ENCODE measurements at places on chromosomes 11 and 22. TPM values are rescaled to one million over a fixed set of nuclear protein-coding genes. Genes with fewer than 3 reads are reported as not detected.

DNA sequence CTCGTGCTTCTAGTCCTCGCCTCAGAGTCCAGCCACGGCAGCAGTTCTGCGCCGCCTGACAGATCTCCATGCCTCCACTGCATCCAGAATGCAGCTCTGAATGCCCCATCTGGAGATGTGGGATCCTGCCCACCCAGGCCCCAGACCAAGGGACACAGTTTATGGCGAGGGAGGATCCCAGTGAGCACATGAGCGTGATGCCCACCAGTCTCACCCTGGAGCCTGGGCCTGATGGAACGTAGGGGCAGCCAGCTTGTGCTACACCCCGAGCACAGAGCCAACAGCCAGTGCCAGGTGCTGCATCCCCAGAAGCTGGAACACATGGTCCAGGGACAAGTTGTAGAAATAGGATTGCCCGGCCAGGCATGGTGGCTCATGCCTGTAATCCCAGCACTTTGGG lies 10.4 kb downstream of the IGLL1 start:
- no peak for DNase-seq

GRCh38 chr11:127037596-127037995 lies 37.0 kb upstream of the KIRREL3 start:
- DNase-seq = no peak

- DNase-seq = no peak
These were observed 9.0 kb upstream of the PANX3 start for GRCh38 chr11:124602193-124602592.

DNA sequence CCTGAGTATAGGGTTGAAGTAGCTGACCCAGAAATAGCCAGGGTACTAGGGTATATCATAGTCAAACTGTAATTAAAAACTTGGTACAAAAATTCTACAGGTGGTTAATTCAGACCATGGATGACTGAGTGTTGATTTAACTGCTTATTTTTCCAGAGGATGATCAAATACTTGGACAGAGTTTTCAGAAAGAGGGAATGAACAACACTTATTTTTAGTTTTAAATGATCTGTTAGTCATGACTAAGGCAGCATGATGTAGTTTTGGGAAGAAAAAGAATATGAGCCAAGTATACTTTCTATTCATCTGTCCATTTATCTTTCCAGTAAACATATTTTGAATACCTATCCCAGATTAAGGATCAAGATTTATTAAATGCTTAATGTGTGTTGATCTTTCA lies 19.8 kb upstream of the CCDC89 start:
- DNase-seq = no peak

GRCh38 chr11:10823152-10823579 lies 14.4 kb upstream of the EIF4G2 start:
- DNase-seq = no peak

- peak; percentile 44 for DNase-seq
These were observed 15.0 kb downstream of the TUB start for GRCh38 chr11:8095806-8096522.

DNA sequence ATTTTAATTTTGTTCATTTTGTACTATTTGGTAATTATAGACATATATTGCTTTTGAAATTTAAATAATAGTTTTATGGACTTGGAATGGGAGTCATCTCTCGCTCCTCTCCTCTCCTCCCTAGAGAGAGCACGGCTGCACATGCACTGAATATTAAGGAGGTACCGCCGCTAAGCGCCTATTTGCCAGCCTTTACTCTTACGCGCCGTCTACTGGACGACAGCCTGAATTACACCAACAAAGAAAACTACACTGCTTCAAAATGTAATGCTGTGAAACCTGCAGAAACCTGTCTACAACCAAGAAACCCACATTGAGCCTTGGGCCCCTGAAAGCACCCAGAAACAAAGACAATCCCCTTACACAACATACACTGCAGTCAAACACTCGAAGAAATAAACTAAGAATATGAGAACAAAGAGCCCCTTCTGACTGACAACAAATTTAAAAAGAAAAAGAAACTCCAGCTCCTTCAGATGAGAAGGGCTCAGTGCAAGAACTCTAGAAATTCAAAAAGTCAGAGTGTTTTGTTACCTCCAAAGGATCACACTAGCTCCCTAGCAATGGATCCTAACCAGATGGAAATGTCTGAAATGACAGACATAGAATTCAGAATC lies 737.2 kb downstream of the LRRC4C start:
- no peak for DNase-seq

DNA sequence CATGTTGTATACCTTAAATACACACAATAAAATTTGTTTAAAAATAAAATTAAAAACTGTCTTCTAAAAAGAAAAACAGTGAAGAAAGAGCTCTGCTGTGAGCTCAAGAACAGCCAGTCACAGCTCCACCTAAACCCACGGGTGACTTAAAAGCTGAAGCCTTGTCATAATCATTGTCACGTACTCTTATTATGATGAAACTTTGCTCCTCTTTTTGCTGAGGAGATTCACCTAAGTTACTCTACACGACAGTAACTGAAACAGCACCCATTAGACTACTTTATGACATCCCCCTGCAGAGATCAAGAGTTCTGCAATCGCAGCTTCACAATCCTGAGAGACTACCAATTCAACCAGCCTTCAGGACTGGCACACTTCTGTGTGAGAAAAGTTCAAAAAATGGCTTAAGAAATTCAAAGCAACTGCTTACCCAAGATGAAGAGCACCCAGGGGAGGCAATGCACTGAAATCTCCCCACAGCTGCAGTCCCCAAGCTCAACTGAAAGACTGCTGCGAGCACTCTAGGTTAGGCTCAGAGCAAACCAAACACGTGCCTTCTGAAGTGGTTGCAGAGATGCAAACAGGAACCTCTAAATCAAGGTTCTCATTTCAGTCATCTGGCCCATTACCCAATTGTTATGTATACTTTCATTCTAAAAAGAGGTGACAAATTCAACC lies at the start of gene JAML:
Gene JAML, minus strand, starts transcription at position 501 of the 678 bp plus-strand sequence. CDS start 10,145 bp downstream, outside the sequence.
- DNase-seq = no peak

- DNase-seq = no peak
These were observed 83.5 kb upstream of the OR9Q1 start for GRCh38 chr11:57940044-57940756.

DNA sequence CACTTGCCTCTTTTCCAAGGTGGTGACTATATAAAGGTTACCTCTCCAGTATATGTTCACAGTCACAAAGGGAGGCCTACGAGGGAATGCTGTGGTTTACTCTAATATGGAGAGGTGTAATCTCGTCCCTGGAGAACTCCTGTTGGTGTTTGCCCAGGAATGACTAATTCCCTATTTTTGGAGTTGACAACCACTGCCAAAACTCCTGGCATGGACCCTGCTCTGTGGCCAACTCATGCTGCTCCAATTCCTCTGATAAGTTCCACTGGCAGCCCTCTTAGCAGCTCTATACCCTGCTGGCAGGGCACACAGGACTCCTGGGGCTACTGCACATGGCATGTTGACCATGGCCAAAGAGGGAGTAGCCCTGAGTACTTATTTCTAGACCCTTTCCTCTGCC lies 418.7 kb upstream of the ANO5 start:
- no peak for DNase-seq

PKP3 gene
- 0.83 TPM for total RNA-seq

ISX gene
- total RNA-seq = not detected

P2RY2 gene
- total RNA-seq = 13.5 TPM

SAAL1 gene
- total RNA-seq = 9.3 TPM

SLC22A8 gene
- total RNA-seq = not detected
